ENCODE measurements at places on chromosomes 2 and 18. TPM values are rescaled to one million over a fixed set of nuclear protein-coding genes. Genes with fewer than 3 reads are reported as not detected.

Gene ABCG5
- total RNA-seq, result 0.66 TPM

Gene OSBPL1A
- 34.8 TPM for total RNA-seq

Gene PER2
- total RNA-seq, result 14.8 TPM

Gene TMEM37
- total RNA-seq, result 0.61 TPM

Gene CROCC2
- total RNA-seq, result not detected

Gene CHRNA1
- total RNA-seq, result not detected

Gene C2orf15
- total RNA-seq, result 6.9 TPM

Gene COL3A1
- not detected for total RNA-seq

Gene NEU2
- total RNA-seq, result not detected

Gene M1AP
- total RNA-seq, result not detected

Gene DAPL1
- not detected for total RNA-seq

Gene RAB27B
- total RNA-seq, result 38.3 TPM

DNA sequence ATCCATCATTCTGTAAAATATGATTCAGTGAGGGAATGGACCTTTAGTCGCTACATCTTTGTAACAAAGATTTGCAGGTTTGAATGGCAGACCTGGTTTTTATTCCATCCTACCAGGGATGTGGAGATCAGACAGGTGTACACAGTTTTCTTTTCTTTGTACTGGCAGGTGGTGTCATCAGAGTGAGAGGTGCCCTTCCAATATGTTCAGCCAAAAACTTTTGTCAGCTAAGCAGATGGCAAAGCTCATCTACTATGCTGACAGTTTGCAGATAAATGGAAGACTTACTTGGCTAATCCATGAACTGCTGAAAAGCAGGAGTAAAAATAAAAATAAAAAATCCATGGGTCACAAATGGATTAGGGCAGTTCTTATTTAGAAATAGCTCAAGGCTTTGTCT, 185.5 kb upstream of the DOK6 start:
- no peaks in the 10 kb centered on the region for H3K27me3 ChIP-seq
- H3K36me3 ChIP-seq, result no peaks in the 10 kb centered on the region
- no peak for DNase-seq

- no peaks in the 10 kb centered on the region for H3K36me3 ChIP-seq
- peaks cover 5% of the 10 kb centered on the region for H3K27me3 ChIP-seq
- no peak overlapping the region for H3K27ac ChIP-seq
- H3K4me3 ChIP-seq, result no peak overlapping the region
These were observed 6.2 kb upstream of the TMEM87B start for GRCh38 chr2:112048887-112049286.

DNA sequence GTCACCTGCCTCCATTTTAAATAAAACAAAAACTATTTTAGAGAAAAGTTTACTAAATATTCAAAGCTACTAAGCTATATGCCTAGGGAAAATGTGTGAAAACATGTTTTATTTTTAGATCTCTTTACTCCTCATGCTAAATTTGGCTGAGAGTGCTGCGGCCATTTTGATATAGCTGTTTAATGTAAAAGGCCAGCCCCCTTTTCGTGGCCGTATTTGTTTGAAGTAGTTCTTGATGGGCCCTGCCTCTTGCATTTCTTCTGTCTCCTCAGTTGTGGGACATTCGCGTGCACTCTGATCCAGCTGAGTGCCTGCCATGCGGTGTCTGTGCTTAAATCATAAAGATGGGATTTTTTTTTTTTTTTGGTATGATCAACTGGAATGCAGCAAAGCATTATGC, 64.0 kb downstream of the ZNF407 start:
- H3K4me1 ChIP-seq, result peaks cover 8% of the 10 kb centered on the region
- H3K36me3 ChIP-seq, result no peaks in the 10 kb centered on the region
- no peak overlapping the region for H3K4me3 ChIP-seq
- H3K27me3 ChIP-seq, result no peaks in the 10 kb centered on the region
- H3K27ac ChIP-seq, result no peak overlapping the region
- no peak for DNase-seq

DNA sequence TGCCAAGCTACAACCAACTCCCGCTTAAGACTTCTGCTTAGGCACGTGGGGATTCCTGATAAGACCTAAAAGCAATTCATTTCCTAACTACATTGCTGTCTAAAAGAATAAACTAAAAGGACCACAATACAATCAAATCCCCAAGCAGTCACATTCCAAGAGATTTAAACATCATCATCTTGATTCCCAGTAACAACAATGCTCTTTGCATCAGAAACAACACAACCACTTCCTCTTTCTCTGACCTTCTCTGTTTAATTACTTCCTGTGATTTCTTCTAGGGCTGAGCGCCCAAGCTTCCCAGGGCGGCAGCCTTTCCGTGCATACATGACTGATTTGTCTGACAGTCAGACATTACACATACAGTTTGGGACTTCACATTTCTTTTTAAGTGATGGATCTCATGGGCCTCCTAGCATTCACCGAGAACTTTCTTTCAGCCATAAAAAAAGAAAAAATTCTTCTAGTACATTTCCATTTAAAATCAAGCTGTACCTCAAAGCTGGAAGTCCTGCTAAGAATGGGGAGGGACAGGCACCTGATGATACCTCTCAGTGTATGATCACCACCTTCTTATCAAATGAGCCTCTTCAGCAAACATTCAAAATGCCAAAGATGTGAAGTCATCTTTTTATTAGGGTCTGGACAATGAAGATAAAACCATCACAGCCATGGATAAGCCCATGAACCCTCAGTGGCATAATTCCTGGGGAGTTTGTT, 11.5 kb downstream of the SPRED2 start:
- H3K36me3 ChIP-seq, result no peaks in the 10 kb centered on the region
- no peak for DNase-seq
- H3K27me3 ChIP-seq, result no peaks in the 10 kb centered on the region
- H3K27ac ChIP-seq, result no peak overlapping the region
- no peak overlapping the region for H3K4me3 ChIP-seq

DNA sequence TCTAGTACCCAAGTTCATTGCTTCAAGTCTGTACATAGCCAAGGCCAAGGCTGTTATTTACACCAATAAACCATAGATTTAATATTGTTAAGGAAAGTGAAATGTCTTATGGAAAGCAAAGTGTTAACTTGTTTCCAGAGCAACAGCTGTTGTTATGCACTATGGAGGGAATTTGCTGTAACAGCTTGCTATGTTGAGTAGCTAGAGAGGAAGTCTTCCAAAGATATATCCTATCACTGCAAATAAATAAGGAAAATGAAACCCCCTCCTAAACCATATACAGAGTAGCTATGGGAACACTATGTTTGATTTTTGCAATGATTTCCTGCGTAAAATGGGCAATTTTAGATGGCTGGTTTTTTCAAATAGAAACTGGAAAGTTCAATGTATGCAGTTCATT, 21.1 kb downstream of the TMEM182 start:
- H3K27ac ChIP-seq, result no peak overlapping the region
- no peaks in the 10 kb centered on the region for H3K27me3 ChIP-seq
- no peaks in the 10 kb centered on the region for H3K36me3 ChIP-seq
- DNase-seq, result no peak
- H3K4me1 ChIP-seq, result no peaks in the 10 kb centered on the region

- no peak overlapping the region for H3K4me3 ChIP-seq
- H3K27me3 ChIP-seq, result no peaks in the 10 kb centered on the region
- H3K27ac ChIP-seq, result no peak overlapping the region
- no peaks in the 10 kb centered on the region for H3K36me3 ChIP-seq
- peaks cover 3% of the 10 kb centered on the region for H3K4me1 ChIP-seq
These were observed 125.0 kb upstream of the CDC42EP3 start for GRCh38 chr2:37796481-37796880.

DNA sequence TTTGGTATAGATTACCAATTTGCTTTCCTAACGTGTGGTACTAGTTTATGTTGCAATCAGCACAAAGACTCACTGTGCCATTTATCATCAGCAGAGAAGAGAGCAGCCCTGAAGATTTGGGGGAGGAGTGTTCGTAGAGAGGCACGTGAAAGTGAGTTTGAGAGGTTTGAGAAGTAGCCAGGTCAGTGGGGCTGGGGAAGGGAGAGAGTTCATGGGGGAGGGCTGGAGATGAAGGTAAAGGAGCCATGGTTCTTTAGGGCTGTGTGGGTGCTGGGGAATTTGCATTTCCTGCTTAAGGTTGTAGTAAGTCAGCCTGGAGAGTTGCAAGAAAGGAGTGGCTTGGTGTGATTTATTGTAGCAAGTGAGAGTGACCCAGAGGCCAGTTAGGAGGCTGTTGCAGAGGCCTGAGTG, 172.1 kb downstream of the NEDD4L start:
- peak; percentile 59 for DNase-seq
- H3K4me1 ChIP-seq, result peaks cover 95% of the 10 kb centered on the region
- H3K4me3 ChIP-seq, result peak overlapping the region; percentile 43
- peaks cover 38% of the 10 kb centered on the region for H3K36me3 ChIP-seq

DNA sequence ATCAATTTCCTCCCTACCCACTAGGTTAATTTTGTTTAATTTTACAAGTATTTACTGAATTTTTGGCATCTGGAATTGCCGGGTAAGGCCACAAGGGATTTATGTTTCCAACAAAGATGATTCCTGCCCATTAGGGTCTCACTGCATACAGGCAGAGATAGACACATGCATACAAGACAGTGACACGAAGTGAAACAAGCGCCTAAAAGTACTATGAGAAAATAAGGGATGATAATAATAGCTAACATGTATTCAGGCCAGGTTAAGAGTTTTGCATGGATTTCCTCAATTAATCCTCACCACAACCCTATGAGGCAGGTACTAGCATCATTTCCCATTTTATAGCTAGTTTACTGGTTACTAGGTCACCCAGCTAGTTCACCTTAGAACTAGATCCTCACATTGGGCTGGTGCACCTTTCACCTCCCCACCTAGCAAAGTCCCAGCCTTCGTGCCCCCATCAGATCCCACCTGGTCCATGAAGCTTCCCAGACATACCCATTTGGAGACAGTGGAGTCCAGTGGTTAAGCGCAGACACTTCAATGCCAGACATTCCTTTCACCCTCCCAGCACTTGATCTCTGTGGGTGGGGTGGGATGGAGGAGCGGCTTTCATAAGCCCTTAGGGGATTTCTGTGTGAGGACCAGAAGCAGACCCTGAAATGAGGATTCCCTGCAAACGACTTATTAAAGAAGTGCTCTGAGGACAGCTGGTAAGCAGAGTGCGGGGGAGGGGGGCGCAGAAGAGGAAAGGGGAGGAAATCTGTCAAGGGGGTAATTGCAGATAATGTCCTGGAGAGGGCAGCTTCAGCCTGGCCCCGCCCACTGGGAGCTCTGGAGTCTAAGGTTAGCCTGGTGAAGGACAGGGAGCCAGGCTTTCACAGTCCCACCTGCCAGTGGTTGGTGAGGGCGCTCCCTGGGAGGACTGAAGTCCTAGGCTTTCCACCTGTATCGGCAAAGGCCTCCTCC, 5.8 kb upstream of the DGUOK start:
- DNase-seq, result peak; percentile 53
- no peak overlapping the region for H3K4me3 ChIP-seq
- H3K27ac ChIP-seq, result no peak overlapping the region
- peaks cover 2% of the 10 kb centered on the region for H3K36me3 ChIP-seq

GRCh38 chr18:36349552-36349951, 52.0 kb downstream of the FHOD3 start:
- peak overlapping the region; percentile 26 for H3K4me3 ChIP-seq
- peak; percentile 49 for DNase-seq
- peaks cover 4% of the 10 kb centered on the region for H3K36me3 ChIP-seq
- H3K27ac ChIP-seq, result no peak overlapping the region

DNA sequence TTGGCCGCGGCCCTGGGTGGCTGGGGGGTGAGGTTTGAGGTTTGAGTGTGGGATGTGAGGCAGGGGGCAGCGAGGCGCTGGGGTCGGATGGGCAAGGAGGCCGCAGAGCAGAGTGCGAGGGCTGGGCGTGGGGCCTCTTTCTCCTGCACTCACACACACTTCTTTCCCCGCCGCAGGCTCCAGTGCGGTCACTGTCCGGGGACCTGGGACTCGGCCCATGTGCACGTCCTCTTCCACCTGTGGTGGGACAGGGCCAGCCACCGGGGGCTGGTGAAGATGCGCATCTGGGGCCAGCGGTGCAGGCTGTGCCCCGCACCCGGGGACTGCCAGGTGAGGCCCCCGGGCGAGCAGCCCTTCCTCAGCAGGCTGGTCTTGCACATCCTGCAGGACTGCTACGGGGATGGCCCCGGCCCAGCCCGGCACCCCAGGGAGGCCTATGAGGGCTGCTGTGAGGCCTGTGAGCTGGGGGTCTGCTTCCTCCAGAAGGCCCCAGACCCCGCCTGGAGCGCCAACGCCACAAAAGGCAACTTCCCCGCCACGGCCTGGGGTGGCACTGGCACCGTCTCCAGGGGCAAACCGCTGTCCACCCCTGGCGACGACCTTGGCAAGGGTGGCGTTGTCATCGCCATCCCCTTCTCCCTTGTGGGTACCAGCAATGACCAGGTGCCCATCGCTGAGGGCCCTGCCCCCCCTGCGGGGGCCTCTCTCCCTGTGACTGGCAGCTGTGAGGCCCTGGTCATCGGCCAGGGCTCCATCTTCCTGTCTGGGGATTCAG, 2.2 kb downstream of the RTP5 start:
- peaks cover 44% of the 10 kb centered on the region for H3K27me3 ChIP-seq
- H3K36me3 ChIP-seq, result no peaks in the 10 kb centered on the region
- no peak overlapping the region for H3K4me3 ChIP-seq
- DNase-seq, result no peak
- H3K27ac ChIP-seq, result no peak overlapping the region
- no peaks in the 10 kb centered on the region for H3K4me1 ChIP-seq

- no peak overlapping the region for H3K4me3 ChIP-seq
- H3K27ac ChIP-seq, result no peak overlapping the region
- no peaks in the 10 kb centered on the region for H3K27me3 ChIP-seq
- peaks cover 26% of the 10 kb centered on the region for H3K4me1 ChIP-seq
- H3K36me3 ChIP-seq, result no peaks in the 10 kb centered on the region
These were observed 279.6 kb upstream of the ID2 start for GRCh38 chr2:8402222-8402621.

DNA sequence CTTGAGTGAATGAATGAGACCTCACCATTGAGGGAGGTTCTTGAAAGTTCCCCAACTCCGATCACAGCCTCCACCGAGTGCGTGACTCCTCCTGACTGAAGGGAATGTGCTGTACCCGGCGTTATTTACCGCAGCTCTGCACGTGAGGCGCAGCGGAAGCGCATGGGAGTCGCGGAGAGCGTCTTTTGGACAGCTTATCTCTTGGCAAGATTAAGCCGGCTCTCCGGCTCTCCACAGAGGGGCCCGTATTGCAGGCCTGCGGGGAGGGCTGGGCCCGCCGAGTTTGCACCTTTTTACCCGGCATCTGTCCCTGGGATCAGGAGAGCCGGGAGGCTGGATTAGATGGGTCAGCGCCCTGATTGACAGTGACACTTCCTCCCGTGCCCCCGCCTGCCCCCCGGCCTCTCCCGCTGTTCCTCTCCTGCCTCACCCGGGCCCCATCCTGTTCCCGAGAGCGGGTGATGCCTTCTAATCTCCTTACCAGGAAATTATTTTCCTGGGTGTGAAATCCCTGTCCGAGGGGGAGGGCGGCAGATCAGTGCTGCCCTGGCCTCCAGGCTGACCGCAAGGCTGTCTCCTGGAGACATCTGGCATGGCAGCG, 176.3 kb downstream of the INHBB start:
- no peak overlapping the region for H3K27ac ChIP-seq
- H3K4me1 ChIP-seq, result peaks cover 11% of the 10 kb centered on the region
- H3K4me3 ChIP-seq, result no peak overlapping the region
- H3K27me3 ChIP-seq, result peaks cover 91% of the 10 kb centered on the region

DNA sequence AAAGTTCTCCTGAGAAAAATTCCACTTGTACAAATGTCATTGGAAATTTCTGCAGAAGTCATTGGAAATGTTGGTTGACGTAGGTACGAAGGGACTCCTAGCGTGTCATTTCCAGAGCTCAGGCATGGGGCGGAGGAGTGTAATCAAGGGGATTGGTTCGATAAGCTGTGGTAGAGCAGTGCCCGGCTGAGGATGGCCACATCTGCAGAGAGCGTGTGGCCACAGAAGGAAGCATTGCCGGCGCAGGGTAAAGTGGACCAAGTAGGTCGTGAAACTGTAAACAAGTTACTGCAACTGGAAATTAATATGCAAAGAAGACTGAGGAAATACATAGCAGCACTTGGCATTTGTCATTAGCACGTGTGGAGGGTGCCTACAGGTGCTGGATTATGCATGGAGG, 101.8 kb downstream of the DGKD start:
- no peak overlapping the region for H3K4me3 ChIP-seq
- H3K4me1 ChIP-seq, result peaks cover 6% of the 10 kb centered on the region
- H3K36me3 ChIP-seq, result peaks cover 27% of the 10 kb centered on the region
- H3K27ac ChIP-seq, result no peak overlapping the region

All from Calu3 (cell line).